M059J (cell line): ENCODE measurements at places on chromosomes 3 and 15. TPM values are rescaled to one million over a fixed set of nuclear protein-coding genes. Genes with fewer than 3 reads are reported as not detected.

GRCh38 chr3:152376351-152377183 is 107.8 kb downstream of the MBNL1 start:
- no peak for DNase-seq

GRCh38 chr3:42514876-42515275 is 12.4 kb downstream of the VIPR1 start:
- no peak for DNase-seq

DNA sequence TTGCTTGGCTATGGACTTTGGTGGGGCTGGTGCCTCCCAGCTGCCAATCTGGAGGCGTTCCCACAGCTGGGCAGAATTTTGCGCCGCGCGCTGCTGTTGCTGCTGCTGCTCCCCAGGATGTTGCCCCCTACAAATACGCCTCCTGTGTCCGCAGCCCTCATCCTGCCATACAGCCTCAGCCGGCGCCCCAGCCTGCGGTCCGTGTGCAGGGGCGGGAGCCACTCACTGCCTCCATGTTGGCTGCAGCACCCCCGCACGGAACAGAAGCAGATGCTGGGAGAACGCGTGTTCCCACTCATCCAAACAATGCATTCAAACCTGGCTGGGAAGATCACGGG is 197.7 kb upstream of the MCTP2 start:
- no peak for DNase-seq

- no peak for DNase-seq
These were observed 58.5 kb downstream of the TGFBR2 start for GRCh38 chr3:30664884-30665283.

GRCh38 chr3:52319921-52320595 is 3.9 kb downstream of the DNAH1 start:
- DNase-seq = no peak

Gene EFHB
- total RNA-seq = 0.15 TPM in 1 of 2 replicates, not detected in the other

Gene DPPA4
- not detected in 2 replicates for total RNA-seq

GRCh38 chr15:47762621-47763020 is 45.3 kb downstream of the SEMA6D start:
- DNase-seq = no peak

Gene SMCO1
- 0.05 TPM in 1 of 2 replicates, not detected in the other for total RNA-seq

DNA sequence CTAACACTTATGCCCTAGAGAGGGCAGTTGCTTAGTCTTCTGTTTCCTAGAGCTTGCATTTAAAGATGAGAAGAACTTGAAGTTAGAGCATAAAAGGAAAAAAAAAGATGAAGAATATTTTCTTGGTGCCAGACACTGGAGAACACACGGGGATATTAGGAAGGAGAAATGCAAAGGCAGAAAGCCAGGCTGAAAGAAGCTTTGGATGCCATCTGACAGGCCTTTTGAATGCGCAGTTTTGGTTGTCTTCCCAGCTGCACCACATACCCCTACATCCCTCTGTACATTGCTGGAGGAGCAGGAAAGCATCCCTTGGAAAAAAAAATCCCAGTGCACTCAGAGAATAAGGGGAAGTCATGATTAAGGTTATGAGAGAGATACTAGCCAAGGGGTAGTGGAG is 378.9 kb downstream of the GAP43 start:
- no peak for DNase-seq

DNA sequence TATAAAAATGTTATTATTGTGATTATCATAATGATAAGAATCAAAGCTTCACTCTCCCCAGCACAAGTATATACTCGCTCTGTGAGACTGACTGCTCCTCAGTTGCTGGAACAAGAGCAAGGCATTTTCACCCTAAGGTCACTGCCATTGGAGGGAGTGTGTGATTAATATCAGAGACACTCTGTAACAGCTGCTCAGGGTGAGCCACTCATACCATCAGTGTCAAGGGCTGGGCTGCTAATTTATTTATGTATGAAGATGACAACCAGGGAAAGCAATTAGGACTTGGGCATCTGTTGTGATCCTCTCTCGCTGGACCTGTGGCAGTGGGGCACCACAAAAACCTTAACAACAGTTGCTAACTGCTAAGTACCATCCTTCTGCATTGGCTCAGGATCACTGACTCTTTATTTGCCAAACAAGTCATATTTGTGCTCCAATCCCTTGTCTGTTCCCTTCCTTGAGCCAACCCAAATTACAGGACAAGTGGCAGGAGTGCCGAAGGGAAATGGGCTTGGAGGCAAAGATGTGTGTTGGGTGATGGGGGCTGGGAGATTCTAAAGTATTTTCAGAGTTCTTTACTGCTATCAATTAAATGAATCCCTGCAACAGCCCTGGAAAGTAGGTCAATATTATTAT is 297.5 kb upstream of the STT3B start:
- no peak for DNase-seq

Gene LRRC15
- 9.1 and 9.6 TPM in 2 replicates for total RNA-seq

DNA sequence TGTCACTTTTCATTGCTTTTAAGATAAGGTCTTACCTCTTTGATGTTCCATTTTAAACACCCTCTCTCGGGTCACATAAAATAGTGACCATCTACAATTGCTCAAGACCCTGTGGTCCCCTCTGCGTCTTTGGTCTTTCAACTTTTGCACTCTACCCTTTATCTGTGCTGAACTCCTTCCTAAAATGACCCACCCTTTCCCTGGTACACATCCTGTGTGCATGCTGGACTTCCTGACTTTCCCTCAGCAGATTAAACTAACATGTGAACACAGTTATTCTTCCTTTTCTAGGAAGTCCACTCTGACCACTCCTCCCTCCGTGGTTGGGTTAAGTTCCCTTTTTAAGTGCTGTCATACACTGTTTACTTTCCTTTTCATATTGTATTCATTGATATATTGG is 414.2 kb downstream of the GABRB3 start:
- no peak for DNase-seq

- no peak for DNase-seq
These were observed 32.2 kb downstream of the ARMC8 start for GRCh38 chr3:138219255-138219654.

DNA sequence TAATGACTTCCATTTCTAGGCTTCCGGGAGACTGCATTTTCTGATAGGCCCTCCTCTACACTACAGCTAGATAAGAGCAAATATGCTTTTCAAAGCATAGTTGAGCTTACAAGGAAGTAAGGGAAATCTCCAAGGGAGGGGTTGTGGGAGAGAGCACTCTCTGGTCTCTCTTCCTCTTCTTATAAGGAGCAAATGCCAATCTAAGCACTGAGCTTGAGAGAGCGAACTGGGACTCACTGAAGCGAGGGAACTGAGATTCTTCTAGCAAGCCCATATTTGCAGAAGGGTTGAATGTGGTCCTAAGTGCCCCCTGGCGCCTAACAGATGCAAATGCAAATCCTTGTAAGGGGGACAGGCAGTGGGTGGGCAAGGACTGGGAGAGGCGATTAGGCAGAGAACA is 164.8 kb downstream of the ERC2 start:
- peak; percentile 21 for DNase-seq

DNA sequence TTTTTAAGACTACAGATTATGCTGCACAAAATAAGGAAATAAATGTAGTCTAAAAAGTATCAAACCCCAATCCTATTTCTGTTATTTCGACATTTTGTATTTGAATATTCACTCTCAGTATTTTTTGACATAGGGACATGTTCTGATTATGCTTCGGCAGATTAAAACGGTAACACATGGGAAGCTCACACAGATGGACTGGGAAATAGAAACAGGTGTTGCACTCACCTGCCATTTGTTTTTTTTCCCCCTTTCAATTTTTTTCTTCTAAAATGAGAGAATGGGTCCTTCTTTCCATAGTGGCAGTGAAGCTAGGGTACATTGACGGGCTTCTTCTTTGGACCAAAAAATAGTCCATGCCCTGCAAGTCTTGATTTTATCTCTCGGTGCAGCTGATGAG is 163.1 kb downstream of the MYRIP start:
- no peak for DNase-seq

Gene SI
- total RNA-seq = not detected in 2 replicates

DNA sequence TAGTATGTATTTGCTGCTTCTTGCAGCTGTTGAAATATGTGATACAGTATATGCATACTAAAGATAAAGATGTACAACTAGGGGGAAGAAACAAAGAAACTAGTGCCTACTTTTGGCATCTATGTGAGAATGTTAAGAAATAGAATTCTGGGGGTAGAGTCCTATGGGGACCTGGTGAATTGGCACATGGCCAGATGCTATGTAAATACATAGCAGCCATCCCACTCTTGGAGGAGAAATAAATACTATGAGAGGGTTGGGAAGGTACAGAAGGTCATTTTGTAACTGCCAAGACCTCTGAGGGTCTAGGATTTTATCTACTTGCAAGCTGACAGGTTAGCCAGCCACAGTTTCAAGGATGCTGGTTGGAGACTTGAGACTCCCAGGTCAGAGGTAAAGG is 298.3 kb upstream of the TBL1XR1 start:
- no peak for DNase-seq
